ENCODE measurements at places on chromosomes 2 and 18.
A peak's percentile ranks its signal among the peaks of the same experiment; 100 is the strongest.

DNA sequence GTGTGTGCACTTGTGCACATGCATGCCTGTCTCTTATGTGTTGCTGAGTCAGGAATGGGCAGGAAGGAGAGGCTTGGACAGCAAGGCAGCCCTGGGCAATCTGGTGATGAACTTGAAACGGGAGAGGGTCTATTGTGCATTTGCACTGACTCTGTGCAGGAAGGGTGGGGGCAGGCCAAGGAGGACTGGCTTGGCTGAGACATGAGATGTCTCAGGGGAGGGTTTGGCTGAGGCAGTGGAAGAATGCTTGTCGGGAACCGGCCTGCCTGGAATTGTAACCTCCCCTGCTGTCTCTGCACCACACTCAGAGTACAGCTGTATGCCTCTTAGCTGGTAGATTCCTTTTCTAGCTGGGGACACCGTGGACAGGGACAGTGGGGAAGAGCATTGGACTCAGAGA is 176.1 kb upstream of the TNP1 start:
- DNase-seq, result no peak

- no peak for DNase-seq
These were observed 60.9 kb downstream of the RFTN2 start for GRCh38 chr2:197614532-197614931.

- no peak for DNase-seq
These were observed 182.0 kb upstream of the ZC3H15 start for GRCh38 chr2:186304064-186304463.

DNA sequence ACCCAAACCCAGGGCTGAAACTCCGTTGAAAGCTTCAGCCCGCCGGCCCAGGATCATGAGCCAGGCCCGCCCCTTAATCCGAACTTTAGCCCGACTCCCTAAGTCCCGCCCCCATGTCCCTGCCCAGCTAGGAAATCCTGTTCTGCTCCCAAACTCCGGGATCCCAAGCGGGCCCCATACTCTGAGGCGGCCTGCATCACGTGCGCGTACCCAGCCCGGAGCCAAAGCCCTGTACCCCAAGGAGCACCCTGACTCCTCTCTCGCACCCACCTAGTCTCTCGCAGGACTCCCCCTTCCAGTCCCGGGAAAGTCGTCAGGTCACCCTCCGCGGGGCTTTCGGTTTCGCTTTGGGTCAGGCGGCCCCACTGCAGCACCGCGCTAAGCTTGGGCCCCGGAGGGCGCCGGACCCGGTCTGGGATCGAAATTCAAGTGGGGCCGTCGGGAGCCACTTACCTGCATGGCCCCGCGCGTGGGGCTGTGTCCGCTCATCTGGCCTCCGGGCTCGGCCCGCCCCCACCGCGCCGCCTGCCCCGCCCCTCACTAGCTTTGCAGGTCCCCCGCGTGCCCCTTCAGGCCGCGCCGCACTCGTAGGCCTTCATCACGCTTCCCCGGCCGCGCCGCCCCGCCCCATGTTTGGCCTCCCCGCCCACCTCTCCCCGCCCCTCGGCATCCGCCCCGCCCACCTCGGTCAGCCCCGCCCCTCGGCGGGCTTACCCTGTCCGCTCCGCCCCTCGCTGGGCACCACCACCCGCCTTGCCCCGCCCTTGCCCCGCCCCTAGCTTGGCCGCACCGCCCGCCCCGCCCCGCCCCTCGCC is at the start of gene DNPEP:
TSS of gene DNPEP (minus strand) at position 607 of the 815 bp plus-strand sequence. CDS start at position 489, 118 bp downstream.
- DNase-seq, result peak; percentile 99

GRCh38 chr2:100038011-100038410 is 104.4 kb downstream of the AFF3 start:
- no peak for DNase-seq

- DNase-seq, result peak; percentile 29
These were observed 15.9 kb downstream of the C2orf74 start for GRCh38 chr2:61177727-61178549.

DNA sequence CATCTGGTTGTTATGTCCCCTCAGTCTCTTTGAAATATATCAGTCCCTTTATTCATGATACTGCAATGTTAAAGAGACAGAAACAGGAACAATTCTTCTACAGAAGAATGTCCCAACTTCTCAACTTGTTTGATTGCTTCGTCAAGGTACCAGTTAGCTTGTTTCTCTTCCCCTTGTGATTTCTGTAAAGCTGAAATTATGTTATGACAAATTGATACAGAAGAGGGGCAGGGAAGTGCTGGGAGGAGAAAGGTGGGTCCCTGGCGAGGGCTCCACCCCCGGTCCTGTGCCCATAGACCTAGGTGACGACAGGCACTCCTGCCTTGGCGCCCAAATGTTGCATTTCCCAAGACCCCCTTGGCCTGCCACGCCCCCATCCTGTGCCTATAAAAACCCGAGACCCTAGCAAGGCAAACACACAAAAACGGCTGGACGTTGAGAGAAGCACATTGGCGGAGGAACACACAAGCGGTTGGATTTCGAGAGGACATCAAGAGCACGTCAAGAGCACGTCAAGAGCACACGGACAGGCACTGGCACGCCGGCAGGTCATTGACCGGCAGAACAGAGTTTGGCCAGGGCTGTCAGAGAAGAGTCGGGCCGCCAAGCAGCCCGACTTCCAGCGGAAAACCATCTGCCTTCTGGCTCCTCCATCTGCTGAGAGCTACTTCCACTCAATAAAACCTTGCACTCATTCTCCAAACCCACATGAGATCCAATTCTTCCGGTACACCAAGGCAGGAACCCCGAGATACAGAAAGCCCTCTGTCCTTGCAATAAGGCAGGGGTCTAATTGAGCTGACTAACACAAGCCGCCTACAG is 11.5 kb upstream of the RTN4 start:
- no peak for DNase-seq

GRCh38 chr2:96205888-96206287 is 2.7 kb downstream of the STARD7 start:
- no peak for DNase-seq

GRCh38 chr18:13461469-13461868 is 242.9 kb downstream of the LDLRAD4 start:
- DNase-seq, result no peak

- DNase-seq, result no peak
These were observed 33.0 kb downstream of the GPR75 start for GRCh38 chr2:53826587-53827397.

DNA sequence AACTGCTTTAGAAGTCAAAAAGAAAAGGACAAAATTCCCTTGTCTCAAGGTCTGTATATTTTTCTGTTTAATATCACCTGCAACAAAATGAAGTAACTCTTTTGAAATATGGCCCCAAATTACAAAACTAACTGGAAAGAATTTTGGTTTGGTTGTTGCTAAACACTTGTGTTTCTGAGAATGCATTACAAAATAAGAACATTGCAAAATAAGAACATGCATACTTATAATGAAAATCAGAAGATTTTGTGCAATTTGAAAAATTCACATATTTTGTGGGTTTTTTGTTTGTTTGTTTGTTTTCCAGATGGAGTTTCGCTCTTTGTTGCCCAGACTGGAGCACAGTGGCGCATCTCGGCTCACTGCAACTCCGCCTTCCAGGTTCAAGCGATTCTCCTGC is 21.8 kb downstream of the NDUFB3 start:
- no peak for DNase-seq

- no peak for DNase-seq
These were observed 32.5 kb downstream of the TET3 start for GRCh38 chr2:74017223-74017622.

GRCh38 chr2:102172745-102173144 is 14.1 kb upstream of the IL1RL2 start:
- peak; percentile 28 for DNase-seq

GRCh38 chr18:25180973-25181548 is 170.9 kb downstream of the ZNF521 start:
- no peak for DNase-seq

- no peak for DNase-seq
These were observed 26.1 kb upstream of the OTOF start for GRCh38 chr2:26504002-26504401.

- DNase-seq, result no peak
These were observed 208.2 kb downstream of the SPP2 start for GRCh38 chr2:234258562-234259141.
